MG63 (cell line): ENCODE measurements at places on chromosomes 2 and 18.

DNA sequence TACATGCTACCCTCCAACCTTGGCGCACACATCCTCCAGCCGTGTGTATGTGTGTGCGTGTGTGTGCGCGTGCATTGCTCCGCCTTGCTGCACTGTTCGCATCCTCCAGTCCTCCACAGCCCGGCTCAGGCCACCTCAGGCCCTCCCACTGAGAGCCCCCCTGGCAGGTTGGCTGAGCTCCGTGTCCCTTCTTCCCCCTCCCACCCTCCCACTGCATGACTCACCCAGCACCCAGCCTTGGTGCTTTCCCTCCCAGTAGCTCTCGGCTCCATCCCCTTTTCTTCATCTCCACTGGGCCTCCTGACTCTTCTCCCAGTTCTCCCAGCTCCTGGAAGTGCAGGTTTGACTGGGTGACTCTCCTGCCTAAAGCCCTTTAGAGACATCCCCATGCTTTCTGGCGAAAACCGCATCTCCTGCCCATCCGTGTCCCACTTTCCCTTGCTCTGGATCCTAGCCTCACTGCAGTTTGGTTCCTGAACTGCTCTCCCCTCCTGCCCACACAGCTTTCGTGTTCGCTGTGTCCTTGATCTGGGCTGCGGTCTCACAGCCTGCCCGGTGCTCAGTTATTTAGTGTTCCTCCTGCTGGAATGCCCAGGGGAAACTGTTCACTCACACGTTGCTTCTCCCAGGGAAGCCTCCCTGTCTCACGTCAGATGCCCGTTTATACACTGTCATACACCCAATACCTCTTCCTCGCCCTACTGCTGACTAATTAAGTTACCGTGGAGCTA lies 4.9 kb downstream of the TMEM177 start:
- peak; percentile 22 for DNase-seq

DNA sequence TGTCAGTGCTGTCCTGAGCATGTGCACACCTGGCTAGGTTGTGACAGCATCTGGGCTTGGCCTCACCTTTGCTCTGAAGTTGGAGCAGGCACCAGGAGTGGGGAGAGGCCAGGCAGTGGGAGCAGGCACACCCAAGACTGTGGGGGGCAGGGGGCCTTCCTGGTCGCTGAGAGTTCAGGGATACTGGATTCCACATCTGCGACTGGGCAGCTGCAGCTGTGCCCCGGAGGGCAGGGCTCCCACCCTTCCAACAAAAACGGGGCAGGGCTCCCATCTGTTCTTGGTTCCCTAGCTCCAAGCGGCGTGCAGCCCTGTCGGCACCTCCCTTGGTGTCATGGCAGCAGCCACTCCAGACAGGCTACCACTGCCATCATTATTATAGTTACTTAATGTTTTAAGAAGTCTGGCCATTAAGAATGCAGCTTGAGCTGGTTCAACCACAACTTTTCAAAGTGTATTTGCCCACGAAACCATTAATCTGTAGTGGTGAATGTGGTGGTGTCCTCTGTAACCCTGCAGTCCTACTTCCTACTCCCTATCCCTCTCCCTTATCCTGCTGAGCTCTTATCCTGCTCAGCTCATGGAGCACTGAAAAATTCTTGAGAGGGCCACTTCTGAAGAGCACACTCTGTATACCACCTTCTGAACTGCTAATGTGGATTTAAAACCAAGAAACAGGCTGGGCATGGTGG lies 48.0 kb upstream of the RAB1A start:
- DNase-seq = no peak

DNA sequence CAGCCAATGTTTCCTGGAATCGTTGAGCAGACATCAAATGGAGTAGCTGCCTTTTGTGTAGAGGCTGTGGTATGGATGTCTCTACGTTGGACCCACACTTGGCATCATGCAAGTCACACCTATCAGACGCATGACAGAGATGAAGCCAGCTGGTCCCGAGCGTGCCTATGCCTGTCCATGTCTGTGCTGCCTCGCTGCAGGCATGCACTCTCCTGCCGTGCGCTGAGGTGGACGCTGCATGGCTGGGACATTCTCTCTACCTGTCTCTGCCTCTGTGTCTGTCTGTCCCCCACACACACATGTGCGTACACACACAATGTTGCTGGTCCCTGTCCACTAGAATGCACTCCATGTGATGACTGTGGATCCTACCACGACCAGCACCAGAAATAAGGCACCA lies 514.2 kb upstream of the MYT1L start:
- DNase-seq = no peak

DNA sequence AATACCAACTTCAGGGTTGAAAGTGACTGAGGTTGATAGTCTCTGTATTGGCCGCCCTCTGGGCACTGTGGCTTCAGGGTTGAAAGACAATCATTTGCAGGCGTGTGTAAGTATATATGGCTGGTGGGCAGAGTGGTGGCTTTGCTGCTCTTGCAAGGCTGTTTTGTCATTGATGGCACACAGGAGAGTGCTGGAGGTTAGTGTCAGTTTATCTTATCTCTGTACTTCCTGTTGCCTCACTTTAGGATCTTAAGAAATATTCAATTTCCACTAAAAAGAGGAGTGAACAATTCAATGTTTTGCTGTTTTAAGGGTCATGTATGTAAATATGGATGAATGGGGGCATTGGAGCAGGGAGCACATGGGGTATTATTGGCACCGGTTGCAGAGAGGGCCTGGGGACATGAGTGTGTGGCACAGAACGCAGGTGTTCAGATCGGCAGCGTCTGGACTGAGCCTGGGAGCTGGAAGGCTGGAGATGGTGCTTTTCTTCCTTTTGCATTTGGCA lies 51.5 kb downstream of the NCK2 start:
- no peak for DNase-seq

GRCh38 chr2:134118279-134119116 lies 135.4 kb upstream of the MGAT5 start:
- DNase-seq = peak; percentile 82

DNA sequence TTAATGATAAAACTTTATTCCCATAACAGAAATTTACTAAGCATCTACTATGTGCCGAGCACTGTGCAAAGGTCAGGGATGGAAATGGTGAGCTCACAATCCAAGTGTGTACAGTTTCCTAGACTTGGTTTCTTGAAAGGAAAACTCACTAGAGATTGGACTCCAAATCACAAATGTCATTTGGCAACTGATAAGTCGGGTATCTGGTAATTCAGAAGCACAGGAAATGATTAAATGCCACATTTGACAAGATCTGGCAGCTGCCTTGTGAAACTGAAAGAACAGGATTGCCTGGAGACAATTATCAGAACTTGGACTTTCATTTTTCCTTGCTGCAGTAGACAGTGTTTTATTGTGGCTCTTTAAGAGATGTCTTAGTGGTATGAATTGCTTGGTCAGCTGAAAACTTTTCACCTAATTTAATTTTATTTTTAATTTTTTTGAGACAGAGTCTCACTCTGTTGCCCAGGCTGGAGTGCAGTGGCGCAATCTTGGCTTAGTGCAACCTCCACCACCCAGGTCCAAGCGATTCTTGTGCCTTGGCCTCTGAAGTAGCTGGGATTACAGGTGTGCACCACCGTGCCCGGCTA lies 19.2 kb downstream of the ITGA6 start:
- no peak for DNase-seq
